CD4-positive, alpha-beta T cell treated with Interleukin-17A for 1 hour (primary cell): ENCODE measurements at places on chromosomes 13 and 19.

DNA sequence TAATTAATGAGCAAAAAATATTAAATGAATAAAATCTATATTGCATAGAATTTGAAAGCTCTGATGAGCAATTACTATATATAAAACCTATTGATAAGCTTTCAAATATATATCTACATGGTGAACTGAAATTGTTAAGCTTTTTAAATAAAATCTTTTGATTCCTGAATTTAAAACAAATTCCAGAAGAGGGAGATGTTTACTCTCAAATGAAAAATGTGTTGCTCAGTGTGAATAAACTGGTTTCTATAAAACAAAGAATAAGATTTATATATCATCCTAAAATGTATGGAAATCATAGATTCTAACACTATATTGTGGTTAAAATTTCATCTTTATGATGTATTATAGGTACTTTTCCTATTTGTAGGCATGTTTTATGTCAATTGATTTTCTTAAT, 171.5 kb upstream of the SLITRK6 start:
- no peak for DNase-seq

GRCh38 chr19:6967967-6968366, 53.3 kb downstream of the MBD3L2B start:
- DNase-seq, result no peak

GRCh38 chr19:23565256-23565655, 121.8 kb downstream of the ZNF675 start:
- no peak for DNase-seq

GRCh38 chr19:5621311-5621944, 1.1 kb downstream of the SAFB2 start:
- DNase-seq, result no peak

DNA sequence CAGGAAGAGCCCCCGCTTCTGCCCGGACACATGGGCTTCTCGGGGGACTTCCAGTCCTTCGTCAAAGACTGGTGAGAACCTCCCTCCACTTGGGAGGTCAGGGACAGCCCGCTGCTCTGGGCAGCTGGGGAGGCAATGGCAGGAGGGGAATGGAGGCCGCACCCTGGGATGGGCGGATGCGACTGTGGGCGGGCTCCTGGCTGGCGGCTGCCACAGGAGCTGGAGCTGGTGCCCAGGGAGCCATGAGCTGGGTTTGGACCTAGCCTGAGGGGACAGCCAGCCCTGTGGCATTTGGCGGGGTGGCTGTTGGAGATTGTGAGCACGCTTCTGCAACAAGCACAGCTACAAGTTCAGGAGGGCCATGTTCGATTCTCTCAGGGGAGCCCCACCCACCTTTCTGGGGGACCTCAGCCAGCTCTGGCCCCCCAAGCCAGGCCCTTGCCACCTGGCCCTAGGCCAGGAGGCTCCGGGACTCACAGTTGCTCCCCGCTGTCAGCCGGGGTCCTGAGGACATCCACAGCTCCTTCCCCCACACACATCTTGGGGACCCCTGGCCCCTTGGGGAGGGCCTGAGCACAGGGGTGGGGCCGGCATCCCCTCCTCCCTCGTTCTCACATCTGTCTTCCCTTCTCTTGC, 3.0 kb upstream of the TGFBR3L start:
- no peak for DNase-seq

GRCh38 chr19:42111384-42111783, 20.9 kb downstream of the POU2F2 start:
- no peak for DNase-seq

GRCh38 chr19:51919606-51920005, 7.7 kb upstream of the ZNF613 start:
- DNase-seq, result no peak

DNA sequence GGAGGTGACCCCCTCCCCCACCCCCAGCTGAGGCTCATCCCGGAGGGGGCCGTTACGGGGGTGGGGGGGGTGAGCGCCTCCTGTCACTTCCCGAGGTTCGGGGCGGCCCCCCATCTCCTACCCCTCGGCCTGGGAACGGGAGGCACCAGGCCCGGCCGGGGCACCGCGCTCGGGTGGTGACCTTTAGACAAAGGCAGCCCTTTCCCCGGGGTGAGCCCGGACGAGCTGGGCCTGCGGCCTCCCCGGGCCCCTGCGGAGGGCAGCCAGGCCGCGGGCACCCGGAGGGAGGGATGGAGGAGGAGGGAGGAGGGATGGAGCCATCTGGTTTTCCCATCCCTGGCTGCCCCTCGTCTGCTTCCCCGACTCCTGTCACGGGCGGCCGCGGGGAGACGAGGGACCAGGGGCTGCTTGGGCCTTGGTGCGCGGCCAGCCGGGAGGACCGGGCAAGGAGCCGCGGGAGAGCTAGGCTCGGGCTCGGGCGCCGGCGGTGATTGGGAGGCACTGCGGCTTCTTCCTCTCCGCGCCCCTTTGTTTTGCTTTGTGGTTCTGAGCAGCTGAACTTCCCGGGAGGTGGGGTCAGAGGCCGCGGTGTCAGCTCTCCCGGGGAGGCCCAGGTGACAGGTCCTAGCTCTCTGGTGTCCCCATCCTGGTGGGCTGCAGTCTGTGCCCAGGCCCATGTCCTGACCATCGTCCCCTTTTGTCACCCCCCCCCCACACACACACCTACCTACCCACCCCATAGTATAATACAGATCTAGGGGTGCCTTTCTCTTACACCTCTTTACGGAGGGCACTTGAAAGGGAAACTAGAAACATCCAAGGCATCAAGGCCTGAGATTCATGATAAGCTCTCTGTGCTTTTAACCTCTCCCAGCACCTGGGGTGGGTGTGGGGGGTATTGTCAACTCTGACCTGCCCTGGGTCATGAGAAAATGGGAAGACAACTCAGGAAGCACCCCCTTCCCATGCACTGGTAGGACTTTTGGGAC, 1.3 kb downstream of the BICRA start:
- peak; percentile 62 for DNase-seq

- no peak for DNase-seq
These were observed 96.1 kb upstream of the MBNL2 start for GRCh38 chr13:97125810-97126738.

- no peak for DNase-seq
These were observed 3.3 kb downstream of the GPX4 start for GRCh38 chr19:1106841-1107660.

- no peak for DNase-seq
These were observed 525.1 kb upstream of the NBEA start for GRCh38 chr13:34416971-34417380.

GRCh38 chr13:46478651-46479050, 74.3 kb upstream of the LRCH1 start:
- no peak for DNase-seq

DNA sequence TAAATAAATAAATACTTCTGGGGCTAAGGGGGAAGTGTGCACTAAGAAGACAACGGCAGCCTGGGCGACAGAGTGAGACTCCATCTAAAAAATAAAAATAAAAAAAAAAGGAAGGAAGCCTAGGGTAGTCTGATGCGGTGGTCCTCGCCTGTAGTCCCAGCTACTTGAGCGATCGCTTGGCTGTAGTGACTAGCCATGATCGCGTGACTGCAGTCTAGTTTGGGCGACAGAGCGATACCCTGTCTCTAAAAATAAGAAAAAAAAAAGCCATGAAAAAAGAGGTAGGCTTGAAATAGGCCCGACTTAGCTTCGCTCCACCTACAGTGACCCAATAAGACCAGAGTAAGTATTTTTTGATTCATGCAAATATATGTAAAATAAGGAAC, 661 bp upstream of the BABAM1 start:
- DNase-seq, result no peak

GRCh38 chr13:28559636-28560259, 64.8 kb upstream of the FLT1 start:
- DNase-seq, result no peak

DNA sequence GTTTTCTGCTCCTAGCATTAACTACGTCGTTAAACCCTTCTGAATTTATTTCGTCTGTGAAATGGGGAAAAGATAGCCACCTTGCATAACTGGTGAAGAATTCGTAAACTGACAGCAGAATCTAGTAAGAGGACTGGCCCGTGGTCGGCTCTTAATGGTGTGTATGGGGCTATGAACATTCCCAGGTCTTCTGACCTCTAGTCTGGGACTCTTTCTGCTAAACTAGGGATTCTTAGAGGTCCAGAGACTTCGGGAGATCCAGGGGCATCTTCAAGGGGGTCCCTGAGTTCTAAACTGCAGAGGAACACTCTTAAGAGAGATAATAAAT, 231.1 kb upstream of the SERP2 start:
- no peak for DNase-seq

GRCh38 chr19:48469934-48470680, 938 bp downstream of the CYTH2 start:
- DNase-seq, result no peak

- no peak for DNase-seq
These were observed 83.1 kb downstream of the TNFSF13B start for GRCh38 chr13:108352599-108352998.

DNA sequence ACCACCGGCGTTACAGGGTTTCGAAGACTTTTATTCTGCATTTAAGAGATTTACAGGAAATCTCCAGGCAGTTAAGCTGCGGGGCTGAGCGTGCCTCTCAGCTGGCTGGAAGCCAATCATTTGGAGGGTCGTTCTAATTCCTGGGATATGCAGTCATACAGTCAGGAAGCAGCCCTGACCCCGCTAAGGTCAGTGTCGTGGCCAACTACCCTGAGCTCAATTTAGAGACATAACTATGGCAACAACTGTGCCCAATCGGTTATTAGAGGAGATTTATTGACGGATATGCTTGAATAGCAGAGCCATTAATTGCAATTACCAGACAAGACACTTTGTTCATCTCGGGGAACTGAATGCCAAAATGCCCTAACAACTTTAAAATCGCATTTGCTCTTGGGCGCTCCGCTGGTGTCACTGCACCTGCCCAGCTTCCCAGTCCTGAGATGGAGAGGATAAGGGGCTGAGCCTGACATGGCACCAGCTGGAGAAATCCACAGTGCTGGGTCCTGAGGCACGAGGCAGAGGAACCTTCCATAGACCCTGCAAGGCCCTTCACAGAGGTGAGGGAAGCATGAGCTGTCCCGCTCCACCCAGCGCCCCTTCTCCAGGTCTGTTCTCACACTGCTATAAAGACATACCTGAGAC, 15.1 kb upstream of the ZNF507 start:
- no peak for DNase-seq

DNA sequence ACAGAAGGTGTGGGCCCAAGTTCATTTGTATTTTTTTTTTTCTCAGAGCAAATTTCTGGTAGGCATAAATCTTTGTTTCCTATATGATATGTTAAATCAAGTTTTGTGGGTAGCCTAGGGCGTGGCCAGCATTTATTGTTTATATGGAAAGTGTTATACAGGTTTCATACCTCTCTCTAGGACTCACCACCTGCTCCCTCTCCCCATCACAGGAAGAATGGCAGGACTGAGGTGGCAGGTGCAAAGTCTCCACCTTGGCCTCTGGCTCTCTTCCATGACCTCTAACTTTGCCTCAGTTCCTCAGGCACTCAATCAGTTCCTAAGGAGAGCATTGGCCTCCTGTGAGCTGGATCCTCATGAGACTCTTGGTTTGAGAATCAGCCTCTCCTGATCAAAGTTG, 172.3 kb upstream of the TSC22D1 start:
- no peak for DNase-seq

DNA sequence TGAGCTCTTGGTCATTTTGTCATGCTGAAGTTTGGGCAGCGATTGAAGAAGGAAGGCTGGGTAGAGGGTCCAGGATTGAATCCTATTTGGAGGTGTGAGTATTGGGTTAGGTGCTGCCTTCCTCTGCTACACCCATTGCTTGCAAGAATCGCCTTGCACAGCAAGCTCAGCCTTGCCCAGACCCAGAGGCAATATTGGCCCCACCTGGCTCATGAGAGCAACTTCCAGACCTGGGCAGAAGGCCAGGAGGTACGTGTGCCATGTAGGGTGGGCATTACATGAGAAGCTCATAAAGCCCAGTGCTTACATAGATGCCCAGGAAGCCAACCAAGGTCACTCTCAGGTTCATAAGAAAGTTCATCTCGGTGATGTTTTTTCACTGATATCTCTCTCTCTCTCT, 718.0 kb downstream of the EFNB2 start:
- DNase-seq, result no peak

DNA sequence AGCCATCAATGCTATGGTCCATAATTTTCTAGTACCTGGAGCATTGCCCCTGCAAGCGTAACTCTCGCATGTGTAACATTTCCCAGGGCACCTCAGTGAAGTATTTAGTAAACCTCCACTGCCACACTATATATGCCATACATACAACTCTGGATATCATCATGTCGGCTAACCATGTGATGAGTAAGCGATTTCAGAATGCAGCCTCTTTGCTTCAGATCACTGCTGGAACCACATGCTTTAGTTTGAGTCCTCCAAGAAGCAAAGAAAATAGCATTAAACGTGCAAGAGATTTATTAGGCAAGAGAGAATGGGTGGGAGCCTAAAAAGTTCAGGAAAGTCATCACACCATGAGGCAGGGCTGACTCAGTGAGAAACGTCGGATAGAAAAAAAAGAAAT, 635.6 kb upstream of the SLITRK5 start:
- no peak for DNase-seq

- peak; percentile 45 for DNase-seq
These were observed 18.7 kb upstream of the EID2 start for GRCh38 chr19:39558624-39559117.

- no peak for DNase-seq
These were observed 70.4 kb downstream of the SUCLA2 start for GRCh38 chr13:47930649-47931165.

DNA sequence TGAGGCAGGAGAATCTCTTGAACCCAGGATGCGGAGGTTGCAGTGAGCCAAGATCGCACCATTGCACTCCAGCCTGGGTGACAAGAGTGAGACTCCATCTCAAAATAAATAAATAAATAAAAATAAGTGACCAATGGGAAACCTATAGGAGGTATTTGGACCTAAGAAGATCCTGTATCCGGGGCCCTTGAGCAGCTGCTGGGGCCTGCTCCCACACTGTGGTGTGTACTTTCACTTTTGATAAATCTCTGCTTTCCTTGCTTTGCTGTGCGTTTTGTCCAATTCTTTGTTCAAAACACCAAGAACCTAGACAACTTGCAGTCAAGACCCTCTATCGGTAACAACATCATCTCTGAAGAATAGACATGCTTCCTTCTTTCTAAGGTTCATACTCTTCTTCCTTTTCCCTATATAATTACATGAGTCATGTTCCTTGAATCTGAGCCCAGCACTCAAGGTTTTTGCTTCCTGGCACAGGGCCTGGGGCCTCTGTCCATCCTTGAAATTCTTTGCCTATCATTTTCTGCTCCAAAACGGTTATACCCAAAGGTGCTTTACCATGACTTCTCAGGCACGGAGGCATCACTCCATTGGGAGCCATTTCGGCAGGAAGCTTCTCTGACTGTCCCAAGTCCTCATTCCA, 14.2 kb upstream of the PNMA8C start:
- DNase-seq, result no peak

DNA sequence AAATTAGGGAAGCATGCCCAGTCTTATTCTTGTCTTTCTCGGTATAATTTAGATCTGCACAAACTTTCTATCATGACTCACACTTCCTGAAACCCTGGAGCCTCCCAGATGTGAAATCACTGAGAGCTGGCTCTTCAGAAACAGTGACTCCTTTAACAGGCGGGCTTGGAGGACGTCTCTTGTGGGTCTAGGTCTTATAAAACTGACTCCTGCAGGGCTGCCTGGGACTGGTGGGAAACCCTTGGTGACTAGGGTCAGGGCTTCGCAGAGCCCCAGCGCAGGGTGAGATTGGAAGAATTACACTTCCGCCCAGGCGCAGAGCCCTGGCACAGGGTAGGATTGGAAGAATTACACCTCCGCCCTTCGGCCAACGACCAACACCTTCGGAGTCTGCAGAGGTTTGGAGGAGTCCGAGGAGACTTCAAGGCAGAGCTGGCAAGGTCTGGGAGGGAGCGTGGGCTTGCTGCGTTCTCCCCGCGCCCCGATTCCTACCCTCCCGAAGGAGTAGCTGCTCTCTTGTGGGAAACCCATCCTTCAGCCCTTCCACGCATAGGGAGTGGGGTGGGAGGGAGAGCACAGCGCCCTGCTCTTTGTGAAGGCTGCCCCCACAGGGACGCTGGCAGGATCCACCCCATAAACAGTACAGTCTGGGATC, 43.4 kb upstream of the MAP3K10 start:
- no peak for DNase-seq
